ENCODE measurements at places on chromosomes 13 and 19.

GRCh38 chr19:2034729-2035589 lies 16.1 kb downstream of the MKNK2 start:
- peak; percentile 79 for DNase-seq

DNA sequence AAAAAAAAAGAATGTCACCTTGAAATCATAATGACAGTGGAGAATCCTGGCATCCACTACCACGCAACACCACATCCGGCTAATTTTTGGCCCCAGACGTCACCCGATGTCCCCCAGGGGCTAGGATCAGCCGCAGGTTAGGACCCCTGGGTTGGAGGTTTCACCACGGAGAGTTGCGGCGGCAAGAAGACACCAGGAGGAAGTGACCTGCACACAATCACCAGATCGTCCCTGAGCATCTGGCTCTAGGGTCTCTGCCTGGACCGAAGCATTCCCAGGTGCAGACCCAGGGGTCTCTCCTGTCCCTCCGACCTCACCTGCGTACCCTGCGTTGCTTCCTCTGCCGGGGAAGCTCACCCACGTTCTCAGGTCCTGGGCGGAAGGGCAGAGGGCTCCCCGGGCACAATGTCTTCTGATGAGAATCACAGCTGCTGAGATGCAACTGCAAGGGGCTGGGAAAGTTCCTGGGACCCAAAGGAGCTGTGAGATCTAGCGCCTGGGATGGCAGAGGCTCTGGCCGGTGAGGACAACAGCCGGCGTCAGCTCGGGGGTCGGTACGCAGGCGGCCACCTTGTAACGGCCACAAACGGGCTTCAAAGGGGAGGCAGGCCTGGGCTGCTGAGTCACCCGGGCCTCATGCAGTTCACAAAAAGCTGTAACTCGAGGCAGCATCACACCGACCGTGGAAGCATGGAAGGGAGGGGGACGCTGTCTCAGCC lies 111.2 kb downstream of the GADD45B start:
- DNase-seq, result peak; percentile 64

- DNase-seq, result peak; percentile 87
Measured at GRCh38 chr19:18437491-18438330, at the start of gene ISYNA1. TSS of gene ISYNA1 (minus strand) at chr19:18438133. CDS start at chr19:18437979, 154 bp downstream.

GRCh38 chr13:33994826-33995502 lies 177.0 kb downstream of the RFC3 start:
- no peak for DNase-seq

DNA sequence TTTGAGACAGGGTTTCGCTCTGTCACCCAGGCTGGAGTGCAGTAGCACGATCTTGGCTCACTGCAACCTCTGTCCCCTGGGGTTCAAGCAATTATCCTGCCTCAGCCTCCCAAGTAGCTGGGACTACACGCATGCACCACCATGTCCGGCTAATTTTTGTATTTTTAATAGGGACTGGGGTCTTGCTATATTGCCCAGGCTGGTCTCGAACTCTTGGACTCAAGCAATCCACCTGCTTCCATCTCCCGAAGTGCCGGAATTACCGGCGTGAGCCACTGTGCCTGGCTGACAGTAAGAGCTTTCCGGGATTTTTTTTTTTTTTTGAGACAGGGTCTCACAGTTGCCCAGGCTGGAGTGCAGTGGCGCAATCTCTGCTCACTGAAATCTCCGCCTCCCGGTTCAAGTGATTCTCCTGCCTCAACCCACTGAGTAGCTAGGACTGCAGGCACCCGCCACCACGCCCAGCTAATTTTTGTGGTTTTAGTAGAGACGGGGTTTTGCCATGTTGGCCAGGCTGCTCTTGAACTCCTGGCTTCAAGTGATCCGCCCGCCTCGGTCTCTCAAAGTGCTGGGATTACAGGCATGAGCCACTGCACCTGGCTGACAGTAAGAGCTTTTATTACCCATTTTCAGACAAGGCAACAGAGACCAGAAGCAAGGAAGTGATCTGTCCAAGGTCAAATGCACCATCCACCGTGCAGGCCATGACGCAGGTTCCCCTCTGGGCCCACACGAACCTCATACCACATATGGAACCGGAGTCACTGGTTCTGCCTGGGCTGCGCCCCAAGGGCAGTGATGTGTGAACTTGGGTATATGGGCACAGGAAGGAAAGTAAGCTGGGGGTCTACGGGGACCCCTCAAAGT lies 21.0 kb downstream of the RFX1 start:
- DNase-seq, result no peak

DNA sequence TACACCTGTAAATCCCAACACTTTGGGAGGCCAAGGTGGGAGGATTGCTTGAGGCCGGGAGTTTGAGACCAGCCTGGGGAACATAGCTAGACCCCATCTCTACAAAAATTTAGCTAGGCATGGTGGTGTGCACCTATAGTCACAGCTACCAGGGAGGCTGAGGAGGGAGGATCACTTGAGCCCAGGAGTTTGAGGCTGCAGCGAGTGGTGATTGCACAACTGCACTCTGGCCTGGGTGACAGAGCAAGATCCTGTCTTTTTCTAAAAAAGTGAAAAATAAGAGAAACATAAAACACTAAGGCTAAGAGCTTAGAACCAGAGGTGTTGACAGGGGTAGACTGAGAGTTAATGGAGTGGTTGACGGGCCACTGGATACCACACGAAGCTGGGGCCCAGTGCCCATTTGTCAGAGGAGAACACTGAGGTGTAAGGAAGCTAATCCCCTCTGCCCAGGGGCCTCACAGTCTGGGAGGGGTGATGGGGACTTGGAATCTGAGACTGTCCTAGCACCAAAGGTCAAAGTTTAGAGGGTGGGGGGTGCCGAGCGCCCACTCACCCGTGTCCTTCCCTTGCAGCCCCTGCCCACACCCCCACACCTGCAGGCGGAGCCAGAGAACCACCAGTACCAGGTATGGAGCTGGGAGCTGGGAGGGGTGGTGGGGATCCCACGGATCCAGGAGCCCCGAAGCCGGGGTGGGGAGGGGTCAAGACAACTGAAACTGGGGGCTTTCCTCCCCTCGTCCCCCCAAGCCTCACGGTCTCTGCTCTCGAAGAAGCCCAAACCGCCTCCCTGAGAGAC lies 10.9 kb downstream of the CEACAM19 start:
- DNase-seq, result no peak

DNA sequence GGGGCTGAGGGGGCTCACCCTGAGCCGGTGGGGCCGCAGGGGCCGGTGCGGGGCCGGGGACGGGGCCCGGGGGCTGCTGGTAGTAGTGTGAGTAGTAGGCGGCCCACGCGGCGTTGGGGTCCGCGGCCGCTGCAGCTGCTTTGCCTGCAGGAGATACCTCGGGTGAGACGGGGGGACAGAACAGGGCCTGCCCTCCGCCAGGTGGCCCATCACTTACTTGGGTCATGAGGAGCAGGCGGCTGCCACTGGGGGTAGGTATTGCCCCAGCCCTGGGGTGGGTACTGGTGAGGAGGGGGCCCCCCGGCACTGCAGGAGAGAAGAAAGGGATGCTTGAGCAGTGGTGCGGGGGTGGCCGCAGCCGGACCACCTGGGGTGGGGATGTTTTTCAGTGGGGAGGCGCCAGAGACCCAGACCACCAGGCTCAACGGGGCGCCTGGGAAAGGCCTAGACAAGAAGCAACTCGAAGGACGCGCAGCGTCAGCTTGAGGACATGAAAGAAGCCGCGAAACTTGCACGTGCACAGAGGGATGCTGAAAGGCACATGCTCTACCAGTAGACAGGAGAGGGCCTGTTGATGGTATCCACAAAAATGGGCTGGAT lies 8.9 kb downstream of the KHSRP start:
- DNase-seq, result no peak

GRCh38 chr13:66468656-66469055 lies 761.5 kb downstream of the PCDH9 start:
- DNase-seq, result no peak

DNA sequence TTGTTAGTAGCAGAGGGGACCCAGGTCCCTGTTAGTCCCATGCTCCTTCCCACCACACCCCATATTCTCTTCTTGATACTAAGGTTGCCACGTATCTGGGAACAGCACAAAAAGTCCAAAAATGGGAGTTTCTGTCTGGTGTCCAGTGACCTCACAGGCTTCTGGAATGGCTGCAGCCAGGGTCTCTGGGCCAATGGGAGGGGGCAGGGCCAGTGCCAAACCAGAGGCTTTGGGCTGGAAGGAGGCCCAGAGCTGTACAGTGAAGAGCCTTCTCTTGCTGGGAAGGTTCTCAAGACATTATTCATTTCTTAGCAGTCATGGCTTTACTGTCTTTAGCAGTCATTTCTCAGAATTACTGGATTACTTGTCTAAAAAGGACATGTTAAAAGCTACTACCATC lies 119.2 kb downstream of the FRY start:
- no peak for DNase-seq

- no peak for DNase-seq
Measured at GRCh38 chr19:28701491-28701890, 511.5 kb downstream of the UQCRFS1 start.

DNA sequence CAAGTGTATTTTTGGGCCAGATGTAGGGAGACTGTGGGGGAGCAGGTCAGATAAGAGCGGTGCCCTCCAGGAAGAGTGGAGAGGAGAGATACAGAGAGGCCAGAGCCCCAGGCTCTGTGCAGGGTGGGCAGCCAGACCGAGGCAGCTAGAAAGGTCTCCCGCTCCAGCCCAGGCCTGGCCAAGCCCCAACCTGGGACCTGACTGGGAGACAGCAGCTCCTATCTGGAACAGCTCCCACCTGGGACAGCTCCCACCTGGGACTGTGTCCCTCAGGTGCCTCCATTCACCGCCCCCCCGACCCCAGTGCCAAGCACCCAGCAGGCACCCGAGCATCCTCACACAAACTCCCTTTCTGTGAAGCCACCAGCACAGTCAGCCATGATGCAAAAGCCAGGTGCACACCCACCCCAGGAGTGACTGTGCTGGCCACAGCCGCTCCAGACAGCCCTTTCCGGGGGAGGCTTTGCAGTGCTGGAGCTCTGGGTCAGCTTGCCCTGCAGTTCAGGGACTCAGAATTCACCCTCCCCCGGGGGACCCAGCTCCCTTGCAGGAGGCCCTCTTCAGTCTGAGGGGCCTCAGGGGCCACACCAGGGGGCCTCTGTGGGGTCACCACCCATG lies 2.1 kb upstream of the GRTP1 start:
- DNase-seq, result no peak

GRCh38 chr13:113825841-113826240 lies 38.0 kb downstream of the GAS6 start:
- DNase-seq, result peak; percentile 33

DNA sequence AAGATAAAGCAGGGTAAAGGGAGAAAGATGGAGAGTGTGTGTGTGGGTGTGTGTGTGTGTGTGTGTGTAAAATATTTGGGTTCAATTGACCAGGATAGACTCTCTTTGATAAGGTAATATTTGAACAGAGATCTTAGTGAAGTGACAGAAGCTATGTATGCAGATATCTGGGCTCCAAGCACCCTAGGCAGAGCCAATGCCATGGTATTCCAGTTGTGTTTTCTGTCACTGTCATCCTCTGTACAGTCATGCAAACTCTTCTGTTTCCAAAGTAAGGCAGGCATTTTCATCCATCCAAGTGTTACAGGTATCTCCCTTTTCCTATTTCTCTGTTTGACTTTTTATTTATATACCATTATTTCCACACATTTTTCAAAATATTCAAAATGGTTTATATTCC lies 13.5 kb downstream of the DGKH start:
- no peak for DNase-seq

DNA sequence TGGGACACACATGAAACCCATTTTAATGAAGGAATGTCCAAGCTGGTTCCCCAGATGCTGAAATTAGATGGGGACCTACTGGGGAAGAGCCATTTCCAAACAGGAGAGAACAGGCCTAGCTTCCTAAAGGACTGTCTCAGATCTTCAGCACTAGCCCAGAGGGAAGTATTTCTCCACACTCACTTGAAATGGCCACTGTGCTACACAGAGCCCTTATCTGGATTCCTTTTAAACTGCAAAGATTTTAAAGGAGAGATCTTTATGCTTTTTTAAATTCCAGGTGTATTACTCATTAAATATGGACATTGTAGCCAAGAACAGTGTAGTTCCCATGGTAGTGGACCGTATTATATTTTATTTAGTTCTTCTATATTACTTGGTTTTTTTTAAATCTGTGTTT lies 255.3 kb downstream of the SHISA2 start:
- DNase-seq, result no peak

DNA sequence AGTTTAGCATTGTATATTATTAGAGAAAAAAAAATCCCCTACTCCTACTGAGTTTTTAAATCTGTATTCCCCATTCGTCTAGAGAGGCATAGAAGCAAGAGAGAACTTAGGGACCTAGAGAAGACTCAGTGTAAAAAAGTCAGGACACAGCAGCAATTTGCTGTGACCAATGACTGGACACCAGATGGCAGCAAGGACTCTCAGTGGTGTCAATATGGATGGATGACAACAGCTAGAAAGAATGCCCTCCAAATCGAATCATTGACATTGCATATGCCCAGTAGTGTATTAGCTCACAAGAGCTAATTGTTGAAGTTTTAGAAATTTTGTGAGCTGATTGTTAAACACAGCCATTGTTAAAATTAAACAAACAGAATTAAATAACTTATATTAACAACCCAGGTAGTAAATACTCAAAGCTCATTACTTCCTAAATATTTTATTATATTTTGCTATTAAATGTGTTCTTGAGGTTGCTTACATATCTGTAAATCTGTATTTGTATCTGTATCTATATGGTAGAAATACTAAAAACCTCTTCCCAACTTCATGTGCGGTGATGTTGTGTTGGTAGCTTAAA lies 43.9 kb downstream of the SIAH3 start:
- peak; percentile 78 for DNase-seq

- no peak for DNase-seq
Measured at GRCh38 chr13:30757026-30757742, 21.8 kb downstream of the ALOX5AP start.

DNA sequence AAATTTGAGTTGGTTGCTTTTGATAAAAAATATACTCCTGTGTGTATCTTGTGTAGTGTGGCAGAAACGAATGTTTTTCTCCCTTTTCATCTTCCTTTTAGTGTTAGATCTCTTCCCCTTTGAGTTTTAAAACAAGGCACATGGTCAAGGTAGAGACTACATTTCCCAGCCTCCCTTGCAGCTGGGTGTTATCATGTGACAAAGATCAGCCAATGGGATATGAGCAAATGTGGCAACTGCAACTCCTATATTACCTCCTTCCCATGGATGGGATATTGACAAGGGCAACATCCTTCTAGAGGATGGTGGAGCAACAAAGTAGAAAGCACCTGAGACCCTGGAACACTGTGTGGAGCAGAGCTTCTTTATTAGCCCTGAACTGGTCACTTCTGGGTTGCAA lies 42.4 kb downstream of the ADGRE3 start:
- DNase-seq, result peak; percentile 17

DNA sequence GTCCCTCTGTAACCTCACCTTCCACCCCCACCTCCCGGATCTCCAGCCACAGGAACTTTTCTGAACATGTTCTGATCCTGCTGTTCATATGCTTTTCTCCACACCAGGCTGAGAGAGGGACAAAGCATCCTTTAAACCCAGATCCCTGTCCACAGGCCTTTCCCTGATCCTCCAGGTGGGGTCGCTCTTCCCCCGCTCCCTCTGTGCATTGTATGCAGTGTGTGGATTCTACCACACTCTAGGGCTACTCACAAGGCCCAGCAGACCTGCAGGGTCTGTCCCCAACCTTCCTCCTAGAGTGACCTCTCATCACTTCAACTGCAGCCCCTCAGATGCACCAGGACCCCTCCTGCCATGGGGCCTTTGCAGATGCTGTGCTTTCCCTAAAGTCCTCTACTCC lies 1200.6 kb downstream of the UQCRFS1 start:
- peak; percentile 33 for DNase-seq

GRCh38 chr19:46950526-46951170 lies 69.0 kb upstream of the NPAS1 start:
- DNase-seq, result no peak
